ENCODE measurements at places on chromosomes 2 and 18.

- no peak for DNase-seq
These were observed 484.3 kb downstream of the THSD7B start for GRCh38 chr2:137249463-137250130.

- DNase-seq: peak; percentile 74
These were observed 45.6 kb upstream of the ODC1 start for GRCh38 chr2:10493634-10494281.

DNA sequence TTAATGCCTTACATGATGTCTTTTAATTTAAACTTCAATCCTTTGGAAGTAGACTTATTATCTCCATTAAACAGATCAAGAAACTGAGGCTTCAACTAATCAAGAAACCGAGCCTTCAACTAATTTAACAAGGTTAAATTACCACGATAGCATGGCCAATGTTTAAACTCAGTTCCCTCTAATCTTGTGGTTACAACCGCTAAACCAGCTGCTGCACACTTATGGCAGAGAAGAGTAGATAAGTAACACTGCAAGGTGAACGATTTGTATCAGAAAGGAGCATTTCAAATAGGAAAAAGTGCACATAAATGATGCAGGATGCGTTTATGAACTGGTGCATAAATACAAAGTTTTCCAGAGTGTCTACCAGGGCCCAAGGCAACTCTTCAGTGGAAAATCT, 144.6 kb upstream of the CAVIN2 start:
- DNase-seq: no peak

DNA sequence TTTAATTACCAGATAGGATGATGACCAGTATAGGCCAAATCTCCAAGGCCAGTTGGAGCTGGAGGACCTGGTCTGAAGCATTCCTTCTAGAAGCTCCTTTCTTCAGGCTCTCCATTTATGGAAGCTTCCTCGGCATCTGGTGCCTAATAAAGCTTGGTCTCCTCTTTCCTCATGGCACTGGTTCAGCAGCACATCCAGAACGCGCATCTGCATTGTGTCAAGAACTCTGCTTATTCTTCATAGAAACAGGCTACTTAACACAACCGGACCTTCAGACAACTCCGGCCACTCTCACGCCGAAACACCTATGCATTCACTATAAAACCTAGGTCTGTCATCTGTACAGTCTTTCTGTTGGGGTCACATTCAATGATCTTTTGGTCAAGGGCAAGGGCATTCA, 99.8 kb downstream of the COL6A3 start:
- DNase-seq: no peak

DNA sequence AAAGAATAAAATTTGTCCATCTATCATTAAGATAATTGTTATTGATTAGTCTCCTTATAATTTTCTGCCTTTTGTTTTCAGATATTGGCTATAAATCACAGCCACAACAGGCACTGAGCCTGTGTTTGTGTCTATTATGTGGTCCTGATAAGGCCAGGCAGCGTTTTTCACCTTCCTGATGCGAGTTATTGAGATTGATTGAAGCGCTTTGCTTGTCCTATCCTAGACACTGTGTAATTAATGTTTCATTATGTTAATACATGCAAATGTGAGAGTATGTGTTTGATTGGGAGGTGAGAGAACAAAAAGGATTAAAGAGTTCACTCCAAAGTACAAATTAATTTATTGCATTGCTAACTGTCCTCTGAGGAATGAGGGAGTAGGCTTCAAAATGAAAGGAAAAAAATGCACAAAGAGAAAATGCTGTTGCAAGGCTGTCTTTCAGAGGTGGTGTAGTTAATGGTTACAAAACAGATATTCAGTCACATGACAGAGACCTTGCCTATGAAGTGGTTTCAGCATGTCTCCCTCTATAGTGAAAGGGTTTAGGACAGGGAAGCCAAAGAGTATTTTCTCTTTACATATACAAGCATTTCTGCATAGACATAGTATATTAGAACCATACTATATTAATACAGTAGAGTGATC, 391.1 kb downstream of the DCC start:
- no peak for DNase-seq

- DNase-seq: no peak
These were observed 74.5 kb downstream of the EPB41L3 start for GRCh38 chr18:5469340-5469739.

GRCh38 chr2:284896-285492, 2.9 kb downstream of the ALKAL2 start:
- DNase-seq: no peak

GRCh38 chr2:102046135-102046986, 54.6 kb downstream of the IL1R2 start:
- DNase-seq: no peak

DNA sequence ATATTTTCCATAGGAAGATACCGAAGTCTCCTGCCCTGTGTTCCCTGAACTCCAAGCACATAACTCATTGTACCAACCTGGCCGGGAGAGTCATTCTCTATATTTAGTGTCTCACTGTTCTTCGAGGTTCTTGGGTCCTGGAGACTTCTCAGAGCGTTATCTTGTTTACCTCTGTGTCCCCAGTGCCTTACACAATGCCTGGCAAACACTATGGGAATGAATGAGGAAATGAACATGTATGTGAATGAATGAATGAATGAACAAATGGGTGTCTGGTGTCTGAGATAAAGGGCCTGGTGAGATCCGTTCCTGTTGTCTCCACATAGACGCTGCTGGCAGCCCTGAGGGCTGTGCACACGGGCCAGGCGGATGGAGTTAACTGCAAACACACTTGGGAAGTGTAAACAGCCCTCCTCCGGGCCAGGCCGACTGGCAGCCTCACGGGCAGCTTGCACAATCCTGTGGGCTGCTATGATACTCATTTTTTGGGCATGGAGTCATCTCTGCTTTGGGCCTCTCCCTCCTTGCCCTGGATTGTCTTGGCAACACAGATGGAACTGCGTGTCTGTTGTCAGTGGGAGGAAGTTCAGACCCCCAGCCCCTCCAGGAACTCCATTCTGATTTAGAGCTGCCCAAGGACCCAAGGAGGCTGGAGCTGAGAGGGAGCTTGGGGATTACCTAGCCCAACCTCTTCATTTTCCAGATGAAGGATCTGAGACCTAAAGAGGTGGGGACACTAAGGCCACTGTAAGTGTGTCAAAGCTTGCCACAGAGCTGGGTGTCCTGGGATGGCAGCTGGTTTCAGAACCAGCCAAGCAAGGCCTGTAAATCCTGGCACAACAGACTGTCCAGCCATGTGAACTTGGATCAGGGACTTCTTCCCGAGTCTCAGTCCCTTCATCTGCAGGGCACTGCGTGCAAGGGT, 124.4 kb downstream of the INHBB start:
- DNase-seq: no peak

- DNase-seq: no peak
These were observed 63.5 kb downstream of the MEIS1 start for GRCh38 chr2:66498289-66498975.

DNA sequence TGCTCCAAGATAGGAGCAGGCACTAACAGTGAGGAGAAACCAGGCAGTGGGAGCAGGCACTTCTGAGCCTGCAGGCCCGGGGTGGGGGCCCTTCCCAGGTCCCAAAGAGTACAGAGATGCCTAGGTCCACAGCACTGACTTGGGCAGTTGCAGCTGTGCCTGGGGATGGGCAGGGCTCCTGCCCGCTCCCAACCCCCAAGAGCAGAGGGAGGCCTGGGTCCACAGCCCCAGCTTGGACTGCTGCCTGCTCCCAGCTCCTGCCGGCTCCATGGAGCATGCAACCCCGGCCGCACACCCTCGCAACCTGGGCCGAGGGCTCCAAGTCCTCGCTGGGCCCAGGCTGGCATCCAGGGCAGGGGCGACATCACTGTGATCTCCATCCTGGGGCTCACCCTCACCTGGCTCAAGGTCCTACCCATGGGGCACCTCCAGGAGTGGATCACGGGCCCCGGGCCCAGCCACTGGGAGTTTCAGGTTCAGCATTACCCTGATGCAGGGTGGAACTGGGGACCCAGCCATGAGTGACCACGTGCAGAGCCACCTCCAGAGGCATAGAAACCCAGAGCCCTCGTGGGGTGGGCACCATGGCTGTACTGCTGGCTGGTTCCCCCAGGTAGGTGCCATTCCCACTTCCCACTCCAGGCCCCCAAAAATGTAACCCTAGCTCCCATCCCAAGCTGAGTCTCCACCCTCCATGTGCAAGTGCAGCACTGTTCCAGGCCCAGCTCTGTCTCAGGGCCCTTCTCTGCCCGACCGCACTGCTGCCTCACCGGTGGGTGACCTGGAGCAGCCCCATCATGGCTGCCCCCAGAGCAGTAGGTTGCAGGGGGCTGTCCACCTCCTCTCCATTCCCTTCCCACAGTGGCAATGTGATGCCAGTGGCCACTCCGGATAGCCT, 325.6 kb downstream of the NR4A2 start:
- no peak for DNase-seq

DNA sequence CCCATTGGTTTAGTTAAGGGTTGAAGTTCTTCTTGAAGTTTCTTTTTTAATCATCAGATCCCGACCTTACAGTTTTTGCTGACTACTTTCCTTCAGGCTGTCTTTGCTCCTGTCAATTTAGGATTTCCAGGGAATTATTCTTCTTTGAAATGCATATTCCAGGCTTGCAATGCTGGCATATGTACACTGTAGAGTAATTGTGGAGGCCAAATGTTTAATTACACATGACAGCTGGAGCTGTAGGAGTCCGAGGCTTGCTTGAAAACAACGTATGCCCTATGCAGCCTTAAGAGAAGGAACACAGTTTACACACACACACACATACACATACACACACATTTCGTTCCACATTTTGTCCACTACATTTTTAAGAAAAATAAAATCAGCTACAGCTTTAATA, 602.3 kb downstream of the TMEM182 start:
- DNase-seq: no peak

GRCh38 chr18:23701017-23701416, 11.8 kb downstream of the LAMA3 start:
- no peak for DNase-seq

- DNase-seq: no peak
These were observed 47.5 kb upstream of the TWSG1 start for GRCh38 chr18:9287036-9287435.

GRCh38 chr18:75915941-75916623, 488.6 kb upstream of the SMIM21 start:
- no peak for DNase-seq

GRCh38 chr18:52824126-52824525, 484.1 kb downstream of the DCC start:
- no peak for DNase-seq

DNA sequence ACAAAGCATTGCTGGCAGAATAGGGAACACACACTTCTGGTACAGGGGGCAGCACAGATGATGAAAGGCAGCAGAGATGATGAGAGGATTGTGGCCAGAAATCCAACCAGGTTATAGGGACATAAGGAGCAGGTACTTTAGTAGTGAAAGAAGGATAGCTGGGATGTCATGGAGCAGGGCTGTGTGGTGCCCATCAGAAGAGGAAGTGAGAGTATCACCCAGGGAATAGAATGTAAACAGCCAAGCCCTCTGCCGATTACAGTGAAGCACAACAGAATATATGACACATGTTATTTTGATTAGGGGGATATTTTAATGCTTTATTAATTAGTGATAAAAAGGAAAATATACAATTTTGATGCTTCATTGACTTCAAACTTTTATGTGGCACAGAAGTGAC, 883.4 kb upstream of the CDH2 start:
- DNase-seq: no peak

DNA sequence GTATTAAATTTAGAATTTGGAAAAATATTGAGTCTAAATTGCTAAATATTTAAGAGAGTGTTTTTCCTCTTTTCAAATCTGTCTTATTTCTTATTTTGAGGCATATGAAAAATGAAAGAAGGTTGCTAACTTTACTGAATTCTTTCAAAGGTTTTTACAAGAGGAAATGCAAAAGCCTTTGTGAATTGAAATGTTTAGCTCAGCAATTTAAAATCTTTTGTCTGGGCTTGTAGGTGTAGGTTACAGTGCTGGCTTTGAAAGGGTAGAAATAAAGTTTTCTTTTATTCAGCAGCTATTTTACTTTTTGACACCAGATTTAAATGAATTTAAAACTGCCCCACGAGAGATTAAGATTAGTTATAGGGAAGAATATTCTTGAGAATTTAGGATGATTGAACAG, 192.0 kb downstream of the CDH7 start:
- DNase-seq: no peak

GRCh38 chr2:183383854-183384253, 259.6 kb downstream of the NUP35 start:
- no peak for DNase-seq

DNA sequence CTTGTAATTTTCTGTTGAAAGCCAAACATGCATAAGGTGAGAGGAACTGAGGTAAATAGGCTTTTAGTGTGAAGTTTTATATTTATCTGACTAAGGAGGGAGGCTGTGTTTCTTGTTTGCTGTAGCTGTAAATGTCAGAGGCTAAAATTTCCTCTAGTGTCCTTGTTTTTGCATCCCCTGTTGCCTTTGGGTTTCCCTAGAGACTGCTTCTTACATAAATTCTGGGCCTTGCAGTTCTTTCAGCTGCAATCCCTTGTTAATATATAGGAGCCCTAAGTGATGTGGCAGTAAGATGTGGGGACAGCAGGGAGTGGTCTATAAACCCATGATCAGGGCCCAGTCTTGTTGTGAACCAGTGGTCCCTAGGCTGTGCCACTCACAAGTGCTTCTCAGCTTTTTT, 7.5 kb upstream of the IMP4 start:
- DNase-seq: no peak

- DNase-seq: no peak
These were observed 419.2 kb upstream of the CYRIA start for GRCh38 chr2:17084877-17085276.

- DNase-seq: no peak
These were observed 599.4 kb downstream of the RNF144A start for GRCh38 chr2:7516484-7517063.

DNA sequence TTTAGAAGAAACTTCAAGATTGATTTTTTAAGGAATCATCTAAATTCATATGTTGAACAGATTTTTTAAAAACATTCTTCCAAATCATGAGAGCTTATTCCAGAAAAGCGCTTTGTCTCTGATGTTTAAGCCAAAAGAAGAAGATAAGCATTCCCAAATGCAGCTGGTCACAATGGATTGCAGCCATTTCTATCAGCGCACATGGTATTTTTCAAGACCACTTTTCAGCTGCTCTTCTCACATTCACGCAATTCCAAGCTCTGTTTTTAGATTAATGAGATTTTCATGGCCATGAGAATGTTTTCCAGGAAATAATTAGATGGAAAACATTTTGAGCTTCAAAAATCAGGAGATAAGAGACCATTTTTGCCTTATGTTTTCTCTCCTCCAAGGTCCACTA, 8.7 kb downstream of the OSBPL1A start:
- DNase-seq: no peak

DNA sequence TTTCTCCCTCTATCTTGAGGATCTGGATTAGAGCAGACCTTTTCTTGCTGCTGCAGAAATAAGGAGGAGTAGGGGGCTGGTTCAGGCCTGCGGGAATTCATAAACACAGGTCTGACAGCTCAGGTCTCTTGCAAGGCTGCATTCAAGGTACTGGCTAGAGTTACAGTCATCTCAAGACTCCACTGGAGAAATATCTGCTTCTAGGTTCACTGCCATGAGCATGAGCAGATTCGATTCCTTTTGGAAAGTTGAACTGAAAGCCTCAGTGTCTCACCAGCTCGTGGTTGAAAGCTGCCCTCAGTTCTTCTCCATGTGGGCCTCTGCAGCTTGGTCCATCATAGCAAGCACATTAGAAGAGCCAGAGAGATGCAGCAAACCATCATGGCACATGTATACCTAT, 124.4 kb upstream of the SETBP1 start:
- DNase-seq: no peak

- DNase-seq: no peak
These were observed 167.5 kb upstream of the ZFP36L2 start for GRCh38 chr2:43393918-43394317.

Data from stimulated activated CD4-positive, alpha-beta T cell treated with anti-CD3 and anti-CD28 coated beads, Interleukin-4, amount 100 ng/mL, for 1 hour (primary cell).